ENCODE measurements at places on chromosomes 16 and 17.
A peak's percentile ranks its signal among the peaks of the same experiment; 100 is the strongest.

DNA sequence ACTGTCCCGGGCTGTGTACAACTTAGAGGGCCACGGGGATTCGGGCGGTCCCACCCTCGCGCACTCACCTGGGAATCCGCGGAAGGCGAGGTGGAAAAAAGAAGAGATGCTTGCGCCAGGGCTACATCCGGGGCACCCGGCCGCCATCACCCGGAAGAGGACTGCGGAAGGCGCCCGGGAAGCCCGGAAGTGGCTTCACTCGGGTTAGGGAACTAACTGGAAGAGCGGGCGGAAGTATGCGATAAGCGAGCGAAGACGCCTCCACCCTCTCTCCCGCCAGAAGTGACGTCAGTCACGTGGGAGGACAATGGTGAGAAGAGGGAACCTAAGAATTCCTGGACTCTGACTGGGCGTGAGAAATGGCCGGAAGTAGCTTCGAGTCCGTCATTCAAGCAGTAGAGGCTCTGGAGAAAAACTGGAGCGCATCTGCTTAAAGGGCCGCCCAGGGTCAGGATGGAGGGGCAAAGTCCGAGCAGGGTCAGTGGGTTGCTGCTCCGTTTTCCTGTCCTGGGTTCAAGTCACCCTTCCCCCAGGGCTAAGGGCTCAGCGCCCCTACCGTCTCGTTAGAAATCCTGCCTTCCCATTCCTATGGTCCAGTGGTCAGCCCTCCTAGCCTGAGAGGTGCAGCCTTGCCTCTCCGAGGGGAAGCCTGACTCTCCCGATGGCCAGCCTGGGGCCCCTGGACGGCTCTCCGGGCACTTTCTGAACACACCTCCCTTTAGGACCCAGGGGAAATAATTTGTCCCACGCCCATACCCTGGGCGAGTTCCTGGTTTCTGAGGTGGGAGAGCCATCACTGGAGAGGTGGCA, at the start of gene CD2BP2:
Gene CD2BP2 (minus strand): TSS at position 165 of the 810 bp plus-strand sequence. CDS start 627 bp downstream, outside the sequence.
- peak; percentile 90 for DNase-seq

GRCh38 chr16:21274172-21274726, 3.8 kb downstream of the CRYM start:
- no peak for DNase-seq

DNA sequence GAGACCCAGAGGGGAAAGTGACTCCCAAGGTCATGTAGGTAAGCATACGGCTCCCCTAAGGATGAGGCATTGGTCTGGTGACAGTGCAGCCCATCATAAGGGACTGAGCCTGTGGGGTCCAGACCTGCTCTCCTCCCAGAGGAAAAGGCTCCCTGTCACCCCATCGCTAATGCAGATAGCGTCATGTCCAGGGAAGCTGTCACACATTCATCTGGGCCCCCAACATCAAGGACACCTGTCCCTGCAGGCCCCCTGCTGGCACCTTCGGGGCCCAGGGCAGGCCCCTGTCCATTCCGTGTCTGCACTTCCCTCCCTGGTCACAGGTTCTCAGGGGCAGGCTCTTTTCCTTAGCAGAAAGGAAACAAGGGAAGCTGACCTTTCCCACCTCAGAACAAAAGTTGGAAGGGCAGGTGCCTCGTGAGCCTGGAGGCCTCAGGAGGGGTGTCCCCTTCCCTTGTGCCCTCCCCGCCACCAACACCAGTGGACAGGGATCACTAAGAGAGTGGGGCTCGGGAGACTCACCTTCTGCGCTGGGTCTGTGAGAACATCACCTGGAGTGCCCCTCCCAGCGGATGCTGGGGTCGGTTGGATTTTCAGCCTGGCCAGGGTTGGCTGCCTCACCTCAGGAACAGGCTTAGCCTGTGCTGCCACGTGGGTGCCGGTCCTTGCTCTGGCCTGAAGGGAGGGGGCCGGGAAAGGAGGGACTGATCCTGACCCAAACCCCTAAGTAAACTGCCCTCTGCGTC, 17.3 kb upstream of the LASP1NB start:
- no peak for DNase-seq

DNA sequence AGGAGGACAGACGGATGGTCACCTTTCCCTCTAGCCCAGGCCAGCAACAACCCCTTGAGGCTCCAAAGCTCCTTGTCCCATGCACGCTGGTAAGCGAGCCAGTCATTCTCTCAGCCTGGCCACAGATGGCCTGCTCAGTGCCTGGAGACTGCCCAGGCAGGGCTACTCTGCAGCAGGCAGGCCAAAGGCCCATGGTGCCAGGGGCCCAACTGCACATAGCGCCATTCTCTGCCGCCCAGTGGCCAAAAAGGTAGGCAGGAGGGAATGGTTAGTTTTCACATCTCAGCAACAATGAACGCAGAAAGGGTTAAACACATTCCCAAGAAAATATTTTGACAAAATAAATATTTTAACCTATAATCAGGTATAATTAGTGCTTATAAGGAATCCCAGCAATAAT, 7.7 kb upstream of the SREBF1 start:
- no peak for DNase-seq

DNA sequence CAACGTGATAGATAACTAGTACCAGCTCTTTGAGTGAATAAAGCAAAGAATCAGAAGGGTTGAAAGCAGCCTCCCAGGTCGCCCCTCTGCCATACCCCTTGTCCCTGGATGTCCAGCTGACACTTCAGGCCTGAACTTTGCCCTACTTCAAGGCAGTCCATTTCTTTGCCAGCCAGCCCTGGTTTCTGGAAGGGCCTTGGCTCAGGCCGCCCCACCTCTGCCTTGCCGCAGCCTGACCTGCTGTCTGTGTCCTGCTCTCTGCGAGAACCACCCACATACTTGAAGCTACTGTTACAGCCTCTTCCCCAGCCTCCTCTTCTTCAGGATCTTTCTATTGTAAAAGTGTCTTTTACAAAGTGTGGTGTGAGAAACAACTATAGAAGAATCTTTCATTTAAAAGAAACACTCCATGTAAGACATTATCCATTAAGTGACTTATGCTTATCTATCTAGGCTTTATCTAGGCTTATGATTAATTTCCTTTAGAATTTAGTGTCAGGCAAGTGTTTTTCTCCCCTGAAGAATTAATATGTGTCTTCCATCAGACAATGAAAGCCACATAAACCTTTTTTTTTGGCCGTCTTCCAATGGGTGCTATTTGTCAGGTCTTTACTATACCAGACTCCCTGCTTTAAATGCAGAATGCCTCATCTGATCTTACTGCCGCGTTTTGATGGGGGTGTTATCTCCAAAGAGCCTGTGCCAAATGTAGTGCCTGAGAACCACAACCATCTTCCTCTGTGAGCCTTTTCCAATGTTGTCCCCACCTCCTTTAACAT, 133.9 kb downstream of the SOCS1 start:
- DNase-seq, result no peak

- no peak for DNase-seq
These were observed 734.2 kb upstream of the KIF2B start for GRCh38 chr17:53088481-53088880.

- DNase-seq, result no peak
These were observed 10.1 kb downstream of the KRT33A start for GRCh38 chr17:41340494-41340893.

DNA sequence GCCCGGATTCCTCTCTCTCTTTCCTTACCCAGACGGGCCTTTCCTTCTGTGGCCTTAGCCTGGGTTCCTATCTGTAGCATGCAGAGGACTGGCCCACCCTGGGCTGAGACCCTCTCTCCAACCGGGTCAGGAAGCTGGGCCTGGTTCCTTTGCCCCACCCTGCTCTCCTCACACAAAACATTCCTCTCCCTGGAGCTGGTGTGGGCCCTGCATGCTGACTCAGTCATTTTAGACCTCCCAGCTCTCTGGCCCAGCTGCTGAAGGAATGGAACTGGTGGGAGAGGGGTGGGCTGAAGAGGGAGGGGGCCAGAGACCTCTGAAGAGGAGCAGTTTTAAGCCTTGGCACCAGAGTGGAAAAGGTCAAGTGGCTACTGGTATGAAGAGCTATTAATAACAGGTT, 957 bp downstream of the MYL4 start:
- no peak for DNase-seq

DNA sequence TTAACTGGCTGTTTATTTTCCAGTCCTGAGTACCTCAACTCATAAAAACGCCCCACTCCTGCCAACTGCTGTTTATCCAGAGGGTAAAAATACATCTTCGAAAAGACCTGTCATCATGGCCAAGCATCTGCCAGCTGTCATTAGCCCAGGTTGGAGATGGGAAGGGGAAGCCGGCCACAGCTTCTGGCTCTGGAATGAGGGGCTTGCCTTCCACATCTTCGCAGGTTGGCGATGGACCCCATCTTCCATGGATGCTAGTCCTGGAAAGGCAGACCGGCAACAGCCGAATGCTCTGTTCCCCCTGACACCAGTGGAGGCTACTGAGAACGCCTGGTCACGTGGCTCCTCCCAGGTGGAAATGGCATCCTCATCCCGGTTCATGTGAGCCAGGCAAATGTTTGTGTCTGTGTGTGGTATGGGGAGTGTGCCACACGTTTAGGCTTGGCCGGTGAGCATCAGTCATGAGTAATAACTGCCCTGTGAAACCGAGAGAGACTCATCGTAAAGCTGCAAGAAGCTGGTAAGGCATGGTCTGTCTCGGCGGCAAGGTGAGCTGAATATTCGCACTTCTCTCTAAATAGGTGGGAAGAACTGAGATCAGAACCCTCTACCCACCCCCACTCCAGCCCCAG, 420 bp upstream of the KRTAP17-1 start:
- no peak for DNase-seq

- no peak for DNase-seq
These were observed 9.5 kb upstream of the ZNF750 start for GRCh38 chr17:82849076-82849945.

GRCh38 chr17:62760059-62760944, 47.8 kb downstream of the MARCHF10 start:
- DNase-seq, result peak; percentile 9

GRCh38 chr17:59105852-59106462, 723 bp downstream of the TRIM37 start:
- DNase-seq, result peak; percentile 82

- no peak for DNase-seq
These were observed 9.8 kb downstream of the UNC13D start for GRCh38 chr17:75834279-75834920.

- DNase-seq, result no peak
These were observed 43.9 kb upstream of the AQP8 start for GRCh38 chr16:25172831-25173230.

GRCh38 chr17:40561871-40562611, 3.2 kb downstream of the CCR7 start:
- peak; percentile 85 for DNase-seq

DNA sequence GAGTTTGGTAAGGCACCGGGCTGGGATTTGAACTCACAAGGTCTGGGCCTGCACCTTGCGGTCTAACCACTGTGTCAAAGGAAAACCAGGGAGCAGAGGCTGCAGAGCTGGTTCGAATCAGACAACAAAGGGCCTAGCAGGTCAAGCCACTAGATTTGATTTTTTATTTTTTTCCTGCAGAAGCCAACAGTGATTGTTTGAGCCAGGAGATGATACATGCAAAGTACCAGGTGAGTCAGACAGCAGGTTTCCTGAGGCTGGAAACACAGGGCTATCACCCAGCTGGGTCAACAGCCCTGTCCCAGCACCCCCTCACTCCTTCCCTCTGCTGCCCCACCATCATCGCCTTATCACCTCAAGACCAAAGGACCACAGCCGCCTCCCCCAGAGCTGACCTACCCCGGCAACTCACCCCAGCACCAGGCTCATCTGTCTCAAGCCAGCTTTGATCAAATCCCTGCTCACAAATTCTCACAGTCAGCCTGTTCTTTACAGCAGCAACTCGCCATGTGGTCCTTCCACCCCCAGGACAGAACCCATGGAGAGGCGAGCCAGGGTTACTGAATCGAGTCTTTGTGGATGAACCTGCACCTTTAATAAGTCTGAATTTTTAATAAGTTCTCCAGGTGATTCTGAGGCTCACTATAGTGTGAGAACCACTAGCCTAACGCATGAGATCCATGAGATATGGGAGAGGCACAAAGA, 13.0 kb upstream of the KRT19 start:
- DNase-seq, result no peak

- peak; percentile 87 for DNase-seq
These were observed 10.7 kb upstream of the MEAK7 start for GRCh38 chr16:84514874-84515835.

GRCh38 chr16:63737633-63738032, 1384.2 kb downstream of the CDH11 start:
- no peak for DNase-seq

Data from activated CD8-positive, alpha-beta memory T cell treated with anti-CD3 and anti-CD28 coated beads for 24 hours (primary cell).